ENCODE measurements at places on chromosomes 16 and 17.
A peak's percentile ranks its signal among the peaks of the same experiment; 100 is the strongest.

DNA sequence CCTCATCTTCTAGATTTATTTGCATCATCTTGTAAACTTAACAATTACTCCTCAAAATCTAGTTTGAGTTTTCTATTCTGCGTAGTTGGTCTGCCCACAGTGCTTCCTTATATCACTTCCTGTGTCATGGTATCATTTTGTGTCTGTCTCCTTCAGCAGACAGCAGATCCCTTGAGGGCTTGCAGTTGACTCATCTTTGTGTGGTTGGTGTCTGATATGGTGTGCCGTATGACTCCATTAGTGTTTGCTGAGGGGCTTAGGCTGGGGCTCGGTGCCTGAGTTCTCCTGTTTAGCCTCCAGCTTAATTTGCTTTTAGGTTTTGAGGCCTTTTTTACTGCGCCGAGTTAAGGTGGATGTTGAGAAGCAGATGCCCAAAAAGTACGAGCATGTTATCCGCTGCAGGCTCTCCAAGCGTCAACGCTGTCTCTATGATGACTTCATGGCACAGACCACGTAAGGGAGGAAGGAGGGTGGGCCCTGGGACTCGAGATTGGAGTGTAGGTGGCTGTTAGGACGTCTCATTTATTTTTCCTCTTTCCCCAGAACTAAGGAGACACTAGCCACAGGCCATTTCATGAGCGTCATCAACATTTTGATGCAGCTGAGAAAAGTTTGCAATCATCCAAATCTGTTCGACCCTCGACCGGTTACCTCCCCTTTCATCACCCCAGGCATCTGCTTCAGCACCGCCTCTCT lies 16.9 kb downstream of the SRCAP start:
- no peak for DNase-seq

DNA sequence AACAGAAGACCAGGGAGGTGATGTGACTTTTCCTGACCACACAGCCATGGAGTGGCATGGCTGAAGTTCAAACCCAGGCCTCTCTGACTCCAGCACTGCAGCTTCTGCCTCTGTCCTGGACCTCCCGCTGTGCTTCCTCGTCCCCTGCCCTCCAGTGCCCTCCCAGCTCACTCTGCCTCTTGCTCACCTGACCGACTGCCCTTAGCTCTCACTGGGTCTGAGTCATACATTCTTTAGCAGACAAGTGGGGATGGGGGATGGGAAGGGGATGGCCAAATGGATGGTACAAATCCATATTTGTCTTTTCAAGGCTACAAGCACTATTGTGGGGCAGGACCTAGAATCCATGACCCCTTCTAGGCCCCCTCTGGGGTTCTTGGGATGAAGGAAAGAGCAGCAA lies 33.0 kb downstream of the PITPNM3 start:
- no peak for DNase-seq

DNA sequence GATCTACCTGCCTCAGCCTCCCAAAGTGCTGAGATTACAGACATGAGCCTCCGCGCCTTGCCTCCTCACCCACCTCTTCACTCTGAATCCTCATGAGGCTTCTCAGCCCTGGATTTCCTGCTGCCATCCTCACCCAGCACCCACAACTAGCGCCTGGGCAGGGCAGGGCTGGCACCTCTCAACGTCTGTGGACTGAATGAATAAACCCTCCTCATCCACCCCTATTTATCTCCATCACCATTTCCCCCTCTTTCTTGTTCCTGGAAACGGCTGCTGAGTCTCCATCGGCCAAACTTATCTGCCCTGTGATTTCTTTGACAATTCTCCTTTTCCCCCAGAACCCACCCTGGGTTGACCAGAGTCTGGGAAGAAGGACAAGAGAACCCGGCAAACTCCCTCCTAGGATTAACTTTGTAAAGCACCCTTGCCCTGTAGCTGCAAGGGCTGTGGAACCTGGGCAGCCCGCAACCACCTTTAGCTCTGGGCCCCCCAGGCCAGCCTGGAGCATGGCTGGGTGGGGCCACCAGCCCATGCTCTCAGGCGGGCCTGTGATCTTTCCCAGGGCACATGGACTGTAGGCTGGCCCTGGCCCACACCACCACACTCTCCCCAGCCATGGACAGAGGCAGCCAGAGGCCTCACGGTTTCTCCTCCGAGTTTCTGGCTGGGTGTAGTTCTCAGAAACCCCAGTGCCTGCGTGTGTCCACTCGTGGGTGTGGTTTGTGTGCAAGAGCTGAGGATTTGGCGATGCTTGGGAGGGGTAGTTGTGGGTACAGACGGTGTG lies 2.4 kb downstream of the SPN start:
- DNase-seq, result no peak

- peak; percentile 77 for DNase-seq
Observed at GRCh38 chr17:41965694-41966462, 717 bp upstream of the CNP start.

GRCh38 chr16:73093146-73094144 lies 45.5 kb upstream of the ZFHX3 start:
- DNase-seq, result no peak

DNA sequence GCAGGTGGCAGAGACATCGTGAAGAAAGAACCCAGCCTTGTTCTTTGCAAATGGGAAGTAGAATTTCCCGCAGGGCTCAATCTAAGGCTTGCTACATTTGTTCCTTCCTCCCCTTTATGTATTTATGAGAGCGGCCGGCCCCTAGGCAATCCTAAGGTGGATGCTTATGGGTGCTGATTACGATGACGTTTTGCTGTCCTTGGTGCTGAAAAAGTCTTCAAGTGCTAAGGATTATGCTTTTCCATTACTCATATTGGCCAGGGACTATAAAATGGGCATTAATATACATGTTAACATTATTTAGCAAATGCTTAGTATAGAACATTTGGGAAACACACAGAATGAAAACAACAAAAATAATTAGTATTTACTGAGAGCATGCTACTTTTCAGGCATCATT lies 313.3 kb upstream of the XYLT1 start:
- no peak for DNase-seq

- DNase-seq, result no peak
Observed at GRCh38 chr16:67910158-67910557, 17.1 kb downstream of the PSKH1 start.

Data from keratinocyte (primary cell).